ENCODE measurements at places on chromosomes 6 and 20. TPM values are rescaled to one million over a fixed set of nuclear protein-coding genes. Genes with fewer than 3 reads are reported as not detected.

ANKRD66 gene
- not detected for total RNA-seq

GRM1 gene
- total RNA-seq, result 0.23 TPM

- no peak overlapping the region for H3K27ac ChIP-seq
- DNase-seq, result no peak
- peaks cover 5% of the 10 kb centered on the region for H3K36me3 ChIP-seq
- peaks cover 2% of the 10 kb centered on the region for H3K27me3 ChIP-seq
- no peaks in the 10 kb centered on the region for H3K4me1 ChIP-seq
Observed at GRCh38 chr6:21554286-21554685, 39.3 kb upstream of the SOX4 start.

DNA sequence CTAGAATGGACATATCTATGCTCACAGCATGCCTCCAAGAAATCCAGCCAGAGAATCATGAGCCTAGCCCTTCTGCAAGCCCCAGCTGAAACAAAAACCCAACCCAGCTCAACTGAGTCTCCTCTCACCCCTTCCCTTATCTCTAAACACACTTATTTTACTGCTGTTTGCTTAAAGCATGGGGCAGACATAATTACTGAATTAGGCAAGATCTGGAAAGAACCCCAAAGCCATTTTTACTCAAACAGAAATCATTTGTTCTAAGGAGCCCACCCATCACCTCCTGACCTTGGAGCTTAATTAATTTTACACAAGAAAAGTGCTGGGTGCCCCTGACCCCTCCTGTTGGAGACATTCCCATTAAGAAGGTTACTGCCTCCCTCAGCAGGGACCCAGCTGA, 291.6 kb downstream of the MAFB start:
- no peak overlapping the region for H3K4me3 ChIP-seq
- no peaks in the 10 kb centered on the region for H3K36me3 ChIP-seq
- DNase-seq, result no peak
- H3K27me3 ChIP-seq, result no peaks in the 10 kb centered on the region
- H3K27ac ChIP-seq, result no peak overlapping the region

DNA sequence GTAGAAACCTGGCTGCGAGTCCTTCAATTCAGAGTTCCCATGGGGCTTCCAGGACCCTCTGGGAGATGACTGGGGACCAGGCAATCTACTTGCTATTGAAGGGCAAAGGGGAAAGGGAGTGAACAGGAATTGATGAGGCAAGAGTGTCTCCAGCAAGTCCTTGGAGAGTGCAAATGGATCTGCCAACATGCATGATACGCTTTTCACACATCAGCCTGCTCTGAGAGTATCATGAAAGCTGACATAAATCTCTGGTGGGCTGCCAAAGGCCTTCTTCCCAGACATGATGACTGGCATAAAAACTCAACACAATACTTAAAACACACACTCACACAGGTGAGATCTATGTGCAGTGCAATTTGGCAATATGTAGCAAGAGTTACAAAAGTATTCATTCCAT, 759.1 kb downstream of the PTPRT start:
- DNase-seq, result no peak
- peaks cover 2% of the 10 kb centered on the region for H3K27me3 ChIP-seq
- H3K36me3 ChIP-seq, result peaks cover 7% of the 10 kb centered on the region
- H3K4me1 ChIP-seq, result no peaks in the 10 kb centered on the region

GRCh38 chr6:22298475-22298890, 1.6 kb upstream of the PRL start:
- DNase-seq, result no peak
- H3K27ac ChIP-seq, result no peak overlapping the region
- peaks cover 6% of the 10 kb centered on the region for H3K4me1 ChIP-seq
- H3K36me3 ChIP-seq, result no peaks in the 10 kb centered on the region

PEDS1 gene
- 39.7 TPM for total RNA-seq

DNA sequence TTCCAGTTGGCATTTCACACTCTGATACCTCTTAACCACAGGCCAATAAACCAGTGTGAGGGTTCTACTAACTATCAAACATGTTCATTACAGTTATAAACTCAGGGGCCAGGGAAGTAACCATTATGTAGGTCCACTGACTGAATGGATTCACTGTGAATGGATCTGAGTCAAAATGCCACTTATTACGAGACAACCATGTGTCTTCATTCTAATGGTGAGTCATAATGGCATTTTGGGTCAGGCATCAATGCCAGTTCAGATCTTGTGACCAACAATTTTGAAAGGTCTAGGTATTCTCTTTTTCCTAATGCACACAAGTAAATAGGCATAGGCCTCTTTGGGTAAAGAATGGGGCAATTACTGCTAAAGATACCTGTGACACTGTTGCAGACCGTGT, 112.2 kb upstream of the HEY2 start:
- DNase-seq, result no peak
- peaks cover 5% of the 10 kb centered on the region for H3K36me3 ChIP-seq
- no peak overlapping the region for H3K27ac ChIP-seq
- H3K4me3 ChIP-seq, result no peak overlapping the region
- peaks cover 21% of the 10 kb centered on the region for H3K4me1 ChIP-seq

GRCh38 chr6:39808964-39809363, 16.8 kb downstream of the DAAM2 start:
- peaks cover 13% of the 10 kb centered on the region for H3K4me1 ChIP-seq
- H3K27me3 ChIP-seq, result peaks cover 3% of the 10 kb centered on the region
- H3K27ac ChIP-seq, result no peak overlapping the region
- no peak for DNase-seq

- no peaks in the 10 kb centered on the region for H3K4me1 ChIP-seq
- H3K27ac ChIP-seq, result no peak overlapping the region
- DNase-seq, result no peak
- peaks cover 24% of the 10 kb centered on the region for H3K36me3 ChIP-seq
Observed at GRCh38 chr20:13771853-13772453, 12.8 kb downstream of the ESF1 start.

GRCh38 chr6:43180985-43181384, 1.0 kb upstream of the CUL9 start:
- no peak for DNase-seq
- H3K27ac ChIP-seq, result peak overlapping the region; percentile 85
- peaks cover 29% of the 10 kb centered on the region for H3K4me1 ChIP-seq
- H3K27me3 ChIP-seq, result peaks cover 11% of the 10 kb centered on the region
- peaks cover 35% of the 10 kb centered on the region for H3K36me3 ChIP-seq

DNA sequence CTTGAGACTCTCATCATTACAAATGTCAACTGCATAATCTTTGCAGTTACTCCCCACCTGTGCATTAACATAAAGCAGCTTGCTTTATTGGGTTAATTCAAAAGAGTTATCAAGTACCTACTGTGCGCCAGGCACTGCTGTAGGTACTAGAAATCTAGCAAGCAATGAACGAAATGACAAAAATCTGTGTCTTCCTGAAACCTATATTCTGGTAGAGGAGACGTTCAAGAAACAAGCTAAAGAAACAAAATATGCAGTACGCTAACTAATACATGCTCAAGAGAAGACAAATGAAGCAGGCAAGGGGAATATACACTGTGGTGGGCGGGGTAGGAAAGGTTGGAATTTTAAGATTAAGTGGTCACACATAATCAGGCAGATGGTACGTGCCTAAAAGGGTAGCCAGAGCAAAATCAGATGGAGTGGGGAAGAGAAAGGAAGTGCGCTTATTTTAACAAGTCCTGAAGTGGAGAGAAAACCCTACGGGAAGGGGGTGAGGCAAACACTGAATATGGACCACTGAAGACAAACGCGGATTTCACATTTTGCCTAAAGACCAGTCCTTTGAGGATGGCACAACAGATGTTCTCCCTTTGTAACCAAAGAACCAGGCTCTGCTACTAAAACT, 1.2 kb downstream of the ELOVL2 start:
- peaks cover 14% of the 10 kb centered on the region for H3K27me3 ChIP-seq
- no peak overlapping the region for H3K27ac ChIP-seq
- peaks cover 12% of the 10 kb centered on the region for H3K36me3 ChIP-seq
- peaks cover 14% of the 10 kb centered on the region for H3K4me1 ChIP-seq

DEFB112 gene
- not detected for total RNA-seq

TRAM2 gene
- 29.4 TPM for total RNA-seq

- H3K36me3 ChIP-seq, result peaks cover 8% of the 10 kb centered on the region
- no peak overlapping the region for H3K27ac ChIP-seq
- no peak overlapping the region for H3K4me3 ChIP-seq
- no peak for DNase-seq
- H3K4me1 ChIP-seq, result no peaks in the 10 kb centered on the region
Observed at GRCh38 chr6:160978141-160978901, 13.2 kb upstream of the MAP3K4 start.

DNA sequence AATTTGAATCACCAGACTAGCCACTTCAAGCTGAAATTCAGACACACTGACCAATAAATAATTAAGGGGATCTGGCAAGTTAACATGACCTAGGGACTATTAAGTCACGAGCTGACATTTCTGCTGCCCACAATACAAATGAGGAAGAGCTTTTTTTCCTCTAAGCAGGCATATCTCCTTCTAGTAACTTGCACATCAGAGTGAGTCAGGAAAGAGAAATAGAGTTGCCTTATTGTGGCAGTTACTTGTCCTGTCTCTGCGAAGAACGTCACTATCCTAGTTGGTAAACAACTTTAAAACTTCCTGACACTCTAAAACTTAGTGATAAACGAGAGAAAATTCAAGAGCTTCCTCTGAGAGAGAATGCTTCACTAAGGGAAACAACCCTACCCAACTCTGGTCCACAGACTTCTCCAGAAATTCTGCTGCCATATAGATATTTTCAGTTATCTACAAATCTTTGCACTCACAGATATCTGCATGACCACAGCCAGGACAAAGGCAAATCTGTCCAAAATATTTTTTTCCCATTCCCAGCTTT, 4.2 kb downstream of the PLA2G7 start:
- peaks cover 7% of the 10 kb centered on the region for H3K27me3 ChIP-seq
- H3K27ac ChIP-seq, result no peak overlapping the region
- H3K4me3 ChIP-seq, result no peak overlapping the region
- peaks cover 3% of the 10 kb centered on the region for H3K36me3 ChIP-seq
- peaks cover 19% of the 10 kb centered on the region for H3K4me1 ChIP-seq

VPS16 gene
- total RNA-seq, result 43.3 TPM

DNA sequence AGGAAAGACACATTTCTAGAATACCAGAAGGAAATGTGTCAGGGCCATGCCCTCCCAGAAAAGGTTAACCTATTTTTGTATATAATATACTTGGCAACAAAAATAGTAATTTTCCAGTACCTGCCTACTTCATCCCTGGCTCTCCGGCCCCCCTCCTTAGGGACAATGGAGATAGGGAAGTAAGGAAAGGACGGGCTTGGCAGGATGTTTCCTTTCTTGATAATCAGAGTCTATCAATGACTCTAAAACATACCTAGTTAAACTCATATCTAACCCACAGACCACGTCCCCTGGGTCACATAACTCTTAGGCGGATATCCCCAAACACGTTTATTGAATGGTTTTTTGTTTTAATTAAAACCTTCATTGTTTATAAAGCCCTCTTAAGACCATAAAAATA, 11.8 kb downstream of the UQCC2 start:
- peak overlapping the region; percentile 88 for H3K4me3 ChIP-seq
- H3K27ac ChIP-seq, result peak overlapping the region; percentile 96
- peaks cover 78% of the 10 kb centered on the region for H3K4me1 ChIP-seq
- H3K36me3 ChIP-seq, result peaks cover 33% of the 10 kb centered on the region

DNA sequence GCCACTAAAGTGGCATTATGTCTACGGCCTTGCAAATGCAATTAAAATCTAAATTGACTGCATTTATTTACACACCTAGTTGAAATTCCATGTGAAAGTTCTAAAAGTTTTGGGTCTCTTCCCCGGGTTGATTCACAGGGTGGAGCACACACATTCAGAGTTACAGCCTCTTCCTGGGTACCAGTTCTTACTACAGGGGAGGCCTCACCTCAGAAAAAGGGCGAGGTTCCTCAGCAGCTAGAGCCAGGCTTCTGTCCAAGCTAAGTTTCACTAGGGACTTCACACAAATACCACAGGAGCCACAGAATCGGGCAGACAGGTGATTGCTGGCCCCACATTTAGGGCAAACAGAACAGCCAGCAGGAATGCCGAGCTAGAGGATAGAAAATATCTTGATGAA, 52.7 kb downstream of the DZANK1 start:
- no peak overlapping the region for H3K4me3 ChIP-seq
- H3K4me1 ChIP-seq, result peaks cover 6% of the 10 kb centered on the region
- no peak overlapping the region for H3K27ac ChIP-seq
- H3K27me3 ChIP-seq, result no peaks in the 10 kb centered on the region

GRCh38 chr6:22926790-22927354, 357.5 kb downstream of the HDGFL1 start:
- H3K27ac ChIP-seq, result peak overlapping the region; percentile 100
- peak; percentile 24 for DNase-seq
- no peaks in the 10 kb centered on the region for H3K27me3 ChIP-seq
- no peak overlapping the region for H3K4me3 ChIP-seq

PXDC1 gene
- 41.0 TPM for total RNA-seq

DNA sequence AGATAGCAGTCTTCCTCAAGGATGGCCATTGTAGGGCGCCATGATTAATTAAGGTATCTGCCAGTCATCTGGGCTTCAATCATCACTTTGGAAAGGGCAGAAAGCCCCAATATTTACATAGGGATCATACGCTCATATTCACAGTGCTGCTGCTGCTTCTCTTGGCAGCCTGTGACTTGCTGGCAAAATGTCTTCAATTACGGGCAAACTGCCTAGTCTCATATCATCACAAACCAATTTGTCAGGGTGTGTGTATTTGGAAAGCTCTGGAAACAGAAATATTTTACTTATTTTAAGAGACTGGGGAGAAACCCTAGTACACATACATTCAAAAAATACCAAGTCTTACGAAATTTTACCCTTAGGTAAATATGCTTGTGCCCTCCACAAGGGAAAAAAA, 77.6 kb downstream of the SAMD5 start:
- no peak overlapping the region for H3K4me3 ChIP-seq
- DNase-seq, result no peak
- no peaks in the 10 kb centered on the region for H3K36me3 ChIP-seq
- no peaks in the 10 kb centered on the region for H3K4me1 ChIP-seq

GRCh38 chr6:32852844-32853540, 512 bp downstream of the TAP1 start:
- H3K4me3 ChIP-seq, result peak overlapping the region; percentile 80
- H3K27me3 ChIP-seq, result peaks cover 22% of the 10 kb centered on the region
- no peak overlapping the region for H3K27ac ChIP-seq
- peaks cover 4% of the 10 kb centered on the region for H3K36me3 ChIP-seq

- peaks cover 15% of the 10 kb centered on the region for H3K4me1 ChIP-seq
- H3K36me3 ChIP-seq, result no peaks in the 10 kb centered on the region
- no peaks in the 10 kb centered on the region for H3K27me3 ChIP-seq
- no peak overlapping the region for H3K4me3 ChIP-seq
- no peak for DNase-seq
- H3K27ac ChIP-seq, result peak overlapping the region; percentile 46
Observed at GRCh38 chr6:126102358-126102757, 116.0 kb downstream of the TRMT11 start.

GRCh38 chr20:12305188-12305950, 387.7 kb downstream of the BTBD3 start:
- no peak overlapping the region for H3K27ac ChIP-seq
- no peaks in the 10 kb centered on the region for H3K27me3 ChIP-seq
- H3K4me3 ChIP-seq, result no peak overlapping the region
- no peaks in the 10 kb centered on the region for H3K4me1 ChIP-seq

DNA sequence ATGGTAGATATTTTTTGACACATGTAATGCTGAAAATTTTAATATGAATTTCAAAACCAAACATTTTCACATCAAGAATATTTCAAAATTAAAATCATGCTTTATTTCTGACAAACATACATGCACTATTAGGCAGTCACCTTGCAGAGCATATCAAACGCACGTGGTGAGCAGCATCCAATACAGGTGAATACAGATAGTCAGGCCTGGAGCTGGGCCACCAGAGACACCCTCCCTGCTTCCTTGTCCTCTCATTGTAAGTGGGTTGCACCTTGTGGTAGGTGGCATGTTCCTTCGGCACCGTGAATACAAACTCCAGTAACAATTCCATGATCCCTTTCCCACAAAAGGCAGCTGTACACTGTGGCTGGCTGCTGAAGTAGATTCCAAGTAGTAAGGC, 8.9 kb downstream of the REV3L start:
- no peaks in the 10 kb centered on the region for H3K27me3 ChIP-seq
- H3K36me3 ChIP-seq, result no peaks in the 10 kb centered on the region
- H3K4me1 ChIP-seq, result peaks cover 19% of the 10 kb centered on the region
- no peak overlapping the region for H3K27ac ChIP-seq
- no peak for DNase-seq

Measured in endothelial cell (in vitro differentiated cells).